Fibroblast of skin of scalp (primary cell): ENCODE measurements at places on chromosomes 16 and 17.

DNA sequence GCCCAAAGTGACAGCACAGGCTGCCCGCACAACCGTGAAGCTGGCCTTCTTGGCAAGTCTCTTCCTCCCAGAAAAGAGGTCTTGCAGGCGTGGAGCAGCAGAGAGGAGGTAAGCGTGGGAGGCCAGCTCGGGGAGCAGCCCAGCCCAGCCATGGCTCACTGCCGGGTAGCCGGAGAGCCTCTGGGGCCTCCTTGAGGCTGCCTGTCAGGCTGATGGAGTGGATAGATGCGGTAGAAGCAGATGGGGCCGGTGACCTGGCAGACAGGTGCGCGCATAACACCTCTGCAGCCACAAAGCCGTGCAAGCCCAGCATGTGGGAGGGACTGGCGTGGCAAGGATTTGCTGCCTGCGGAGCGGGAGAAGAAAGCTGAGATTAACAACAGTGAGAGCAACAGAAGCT lies 17.1 kb upstream of the DOK4 start:
- no peak for DNase-seq

DNA sequence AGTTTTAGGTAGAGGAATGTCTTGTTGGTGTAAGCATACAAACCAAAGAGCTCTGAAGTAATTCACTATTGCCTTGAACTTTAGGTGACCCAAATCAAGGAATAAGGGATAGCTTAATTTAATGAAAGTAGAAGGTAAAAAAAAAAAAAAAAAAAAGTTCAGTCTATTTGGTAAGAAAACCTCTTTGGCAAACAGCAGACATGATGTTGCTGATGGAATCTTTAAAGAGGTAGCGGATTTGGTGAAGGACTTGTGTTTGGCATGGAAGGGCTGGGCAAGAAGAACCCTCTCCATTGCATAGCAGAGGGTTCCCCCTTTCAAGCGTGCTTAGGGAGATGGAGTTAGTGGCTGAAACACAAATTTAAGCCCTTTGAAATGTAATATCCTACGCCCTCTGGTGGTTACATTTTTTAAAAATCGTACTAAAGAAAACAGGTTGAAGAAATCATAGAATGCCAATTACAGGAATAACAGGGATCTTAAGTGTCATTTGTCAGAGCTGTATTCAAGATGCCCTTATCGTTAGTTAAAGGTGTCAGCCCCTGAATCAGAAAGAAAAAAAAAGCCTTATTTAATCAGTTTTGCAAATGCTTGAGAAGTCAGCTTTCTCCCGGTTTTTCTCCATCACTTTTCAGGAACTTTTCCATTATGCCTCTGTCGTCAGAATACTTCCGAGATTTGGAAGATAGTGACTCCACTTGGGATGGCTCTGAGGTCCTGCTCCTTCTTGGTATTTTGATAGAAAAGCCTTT lies 383.1 kb downstream of the KCNJ2 start:
- DNase-seq = peak; percentile 46

GRCh38 chr17:32241640-32242039 lies 24.0 kb upstream of the RHBDL3 start:
- no peak for DNase-seq

DNA sequence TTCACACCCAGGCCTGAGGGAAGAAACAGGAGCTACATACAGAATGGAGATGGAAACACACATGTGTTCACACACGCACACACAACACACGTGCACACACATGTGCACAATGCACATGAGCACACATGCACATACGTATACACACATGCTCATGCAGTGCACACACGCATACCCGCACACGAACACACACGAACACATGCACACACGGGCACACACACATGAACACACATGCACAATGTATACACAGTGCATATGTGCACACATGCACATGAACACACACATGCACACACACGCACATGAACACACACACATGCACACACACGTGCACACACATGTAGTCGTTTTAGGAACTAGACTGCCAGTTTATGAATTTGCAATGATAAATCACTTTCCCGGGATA lies 49.3 kb upstream of the CDR2 start:
- DNase-seq = no peak

DNA sequence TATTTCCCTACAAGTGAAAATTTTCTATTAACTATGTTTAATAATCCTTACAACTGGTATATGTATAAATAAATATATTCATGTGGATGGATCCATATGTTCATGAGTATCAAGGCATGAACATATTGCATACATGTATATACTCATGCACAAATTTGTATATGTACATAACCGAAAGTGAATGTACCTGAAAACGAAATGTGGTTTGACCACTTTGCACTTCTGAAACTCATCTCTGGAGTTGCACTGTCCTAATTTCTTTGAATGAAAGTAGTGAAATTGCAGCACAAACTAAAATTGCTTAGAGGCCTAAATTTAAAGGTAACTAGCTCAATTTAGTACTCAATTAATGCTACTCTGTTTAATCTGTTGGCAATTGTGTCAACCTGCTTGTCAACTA lies 27.4 kb upstream of the GNAO1 start:
- DNase-seq = no peak

DNA sequence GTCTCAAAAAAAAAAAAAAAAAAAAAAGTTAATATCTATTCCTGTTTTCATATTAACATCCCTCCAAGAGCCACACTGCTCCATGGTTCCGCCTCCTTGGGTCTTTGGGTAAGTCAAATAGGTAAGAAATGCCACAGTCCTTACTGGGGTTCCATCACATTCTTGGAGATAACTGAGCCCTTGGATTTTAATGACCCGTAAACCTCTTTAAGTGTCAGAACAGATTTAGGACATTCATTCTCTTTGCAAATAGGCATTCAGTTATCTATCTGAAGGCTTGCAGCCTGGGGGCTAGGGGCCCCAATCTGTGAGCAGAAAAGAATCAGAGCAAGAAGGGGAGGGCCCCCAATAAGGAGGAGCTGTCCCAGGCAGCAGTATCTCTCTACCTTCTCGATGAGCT lies 28.0 kb downstream of the MYH13 start:
- no peak for DNase-seq

- no peak for DNase-seq
Observed at GRCh38 chr16:68147444-68147843, 62.3 kb downstream of the NFATC3 start.

GRCh38 chr17:83086907-83087787 lies 7.7 kb downstream of the METRNL start:
- no peak for DNase-seq

DNA sequence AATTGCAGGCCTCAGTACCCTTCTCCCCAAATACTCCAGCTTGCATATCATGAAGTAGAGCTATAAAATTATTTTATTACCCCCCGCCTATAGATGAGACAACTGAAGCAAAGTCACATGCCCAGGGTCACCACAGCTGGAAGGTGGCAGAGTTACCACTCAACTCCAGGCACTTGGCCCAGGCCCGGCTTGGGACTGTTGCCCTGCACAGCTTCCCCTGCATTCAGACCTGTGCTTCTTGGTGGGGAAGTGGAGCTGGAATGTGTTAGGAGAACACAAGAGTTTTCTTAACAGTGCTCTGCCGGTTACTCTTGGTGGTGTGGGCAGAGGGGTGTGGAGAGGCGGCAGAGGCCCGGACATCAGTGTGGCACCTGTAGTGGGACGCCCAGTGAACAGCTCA lies 149.3 kb downstream of the SOCS1 start:
- no peak for DNase-seq

DNA sequence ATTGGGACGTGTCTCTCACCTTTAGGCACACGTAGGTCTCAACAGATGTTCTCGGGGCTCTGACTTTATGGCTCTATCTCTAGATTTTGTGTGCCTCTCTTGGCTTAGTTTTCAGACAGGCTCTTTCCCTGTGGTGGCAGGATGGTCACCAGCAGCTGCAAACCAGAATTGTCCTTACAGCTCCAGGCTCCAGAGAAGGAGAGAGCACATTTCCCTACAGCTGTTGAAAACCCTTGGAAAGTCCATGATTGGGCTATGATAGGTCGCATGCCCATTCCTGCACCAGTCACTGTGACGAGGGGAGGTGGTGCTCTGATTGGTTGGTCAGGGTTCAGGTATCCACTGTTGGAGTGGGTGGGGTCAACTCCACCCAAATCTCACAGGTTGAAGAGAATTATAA lies 41.5 kb downstream of the SHISA9 start:
- no peak for DNase-seq

DNA sequence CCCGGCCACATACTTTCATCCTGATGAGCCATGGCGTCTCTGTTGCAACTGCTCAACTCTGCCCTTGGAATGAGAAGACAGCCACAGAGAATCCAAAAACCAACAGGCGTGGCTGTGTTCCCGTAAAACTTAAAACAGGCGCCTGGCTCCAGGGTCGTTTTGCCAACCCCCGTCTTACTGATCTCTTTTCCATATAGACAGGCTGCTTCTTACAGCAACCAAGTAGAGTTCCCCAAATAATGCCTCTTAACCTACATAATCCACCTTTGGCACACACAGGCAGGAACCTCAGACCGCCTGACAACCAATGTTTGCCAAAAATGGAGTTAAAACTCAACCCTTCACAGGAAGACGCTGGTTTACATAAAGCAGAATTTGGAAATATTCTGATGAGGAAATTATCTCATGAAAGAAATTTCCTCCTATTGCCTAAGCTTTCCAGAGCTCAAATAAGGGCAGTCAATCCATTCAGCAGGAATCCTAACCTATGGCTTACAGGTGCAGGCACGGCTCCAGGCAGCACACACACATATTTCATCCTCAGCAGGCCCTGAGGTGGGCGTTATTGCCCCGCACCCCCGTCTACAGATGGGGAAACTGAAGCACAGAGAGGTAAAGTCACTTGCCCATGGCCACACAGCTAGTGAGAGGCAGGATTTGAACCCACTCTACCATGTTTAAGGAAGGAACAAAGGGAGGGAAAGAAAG lies 35.8 kb downstream of the LITAF start:
- DNase-seq = no peak

- peak; percentile 34 for DNase-seq
Observed at GRCh38 chr17:82031303-82031884, at the start of gene RAC3. RAC3 (plus strand) TSS chr17:82031678; CDS start chr17:82031762, 84 bp downstream.

DNA sequence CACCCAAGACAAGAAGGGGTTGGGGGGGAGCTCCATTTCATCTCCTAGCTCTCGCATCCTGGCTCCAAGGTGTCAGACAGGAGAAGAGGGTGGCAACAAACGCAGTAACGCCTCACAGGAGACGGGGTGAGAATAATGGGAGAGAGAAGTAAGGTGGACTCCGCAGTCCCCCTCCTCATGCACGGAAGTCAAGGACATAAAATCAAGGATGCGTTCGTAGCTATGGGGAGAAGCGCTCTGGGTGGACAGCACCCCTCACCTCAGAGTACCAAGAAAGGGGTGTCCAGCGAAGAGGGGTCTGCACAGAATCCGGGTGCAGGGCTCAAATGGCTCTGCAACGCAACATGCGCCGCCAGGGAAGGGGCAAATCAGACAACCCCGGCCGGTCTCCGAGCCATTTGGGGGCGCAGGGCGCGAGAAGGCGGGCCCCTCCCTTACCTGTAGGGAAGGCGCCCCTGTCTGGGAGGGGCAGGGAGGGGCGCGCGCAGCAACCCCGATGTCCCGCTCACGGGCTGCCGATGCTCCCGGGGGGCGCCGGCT lies 555 bp downstream of the HDAC5 start:
- no peak for DNase-seq

GRCh38 chr17:31200287-31200686 lies 96.8 kb downstream of the OMG start:
- DNase-seq = peak; percentile 7

DNA sequence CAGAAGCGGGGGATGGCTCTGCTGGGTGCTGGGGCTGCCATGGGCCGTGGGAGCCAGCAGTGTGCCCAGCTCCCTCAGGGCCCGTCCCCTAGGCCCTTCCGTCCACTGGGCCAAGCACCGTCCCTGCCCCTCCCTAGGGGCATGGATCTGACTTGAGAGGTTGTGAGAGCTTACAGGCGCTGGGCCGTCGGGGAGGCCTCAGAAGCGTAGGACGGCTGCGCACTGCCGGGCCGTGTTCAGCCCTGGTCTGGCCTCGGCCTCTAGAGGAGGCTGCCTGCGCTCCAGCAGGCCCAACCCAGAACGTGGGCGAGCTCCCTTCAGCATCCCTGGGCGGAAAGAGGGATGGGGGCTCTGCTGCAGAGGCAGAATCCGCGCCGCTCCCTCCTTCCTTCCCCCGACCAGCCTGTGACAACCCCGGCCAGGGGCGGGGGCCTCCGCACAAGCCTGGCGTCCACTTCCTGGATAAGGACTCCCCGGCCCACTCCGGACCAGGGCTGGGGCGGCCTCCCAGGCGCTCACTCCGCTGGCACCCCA lies 685 bp upstream of the MPG start:
- peak; percentile 64 for DNase-seq

- DNase-seq = no peak
Observed at GRCh38 chr17:76159157-76159556, 18.1 kb upstream of the FOXJ1 start.

DNA sequence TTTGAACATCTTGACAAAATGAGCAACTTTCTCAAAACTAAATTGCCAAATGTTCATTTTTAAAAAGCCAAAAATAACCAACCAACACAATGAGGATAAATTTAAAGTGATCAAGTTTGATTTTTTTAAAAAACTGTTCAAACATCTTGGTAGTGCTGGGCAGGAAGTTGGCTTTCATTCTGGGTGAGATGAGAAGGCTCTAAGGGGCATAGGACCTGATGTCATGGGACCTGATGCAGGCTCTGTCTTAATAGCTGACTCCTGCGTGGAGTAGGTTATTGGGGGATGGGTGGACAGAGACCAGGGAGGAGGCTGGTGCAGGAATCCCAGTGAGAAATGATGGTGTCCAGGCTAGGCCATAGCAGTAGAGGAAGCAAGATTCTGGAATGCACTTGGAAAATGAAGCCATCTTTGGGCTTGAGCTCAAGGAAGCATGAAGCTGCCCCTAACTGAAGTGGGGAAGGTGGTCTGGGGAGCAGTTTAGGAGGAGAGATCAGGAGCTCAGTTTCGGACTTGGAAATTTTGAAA lies 20.4 kb downstream of the NLRC5 start:
- DNase-seq = no peak

DNA sequence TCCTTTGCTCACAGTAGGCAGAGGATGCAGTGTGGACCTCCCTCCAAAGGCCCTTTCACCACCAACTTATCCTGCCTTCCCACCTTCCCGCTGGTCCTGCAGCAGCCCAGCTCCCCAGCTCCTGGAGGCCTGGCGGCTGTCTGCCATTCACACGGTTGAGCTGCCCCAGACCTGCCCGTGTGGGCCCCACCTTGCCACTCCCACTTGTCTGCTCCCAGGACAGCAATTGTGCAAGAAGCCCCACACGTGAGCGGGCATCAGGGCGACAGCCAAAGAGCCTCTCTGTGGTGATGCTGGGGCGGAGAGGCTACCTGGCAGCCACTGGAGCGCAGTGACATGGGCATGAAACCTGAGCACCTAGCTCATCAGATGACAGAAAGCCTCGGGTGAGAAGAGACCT lies 248.6 kb upstream of the MAF start:
- no peak for DNase-seq
